ENCODE measurements at places on chromosomes 11 and 22.

DNA sequence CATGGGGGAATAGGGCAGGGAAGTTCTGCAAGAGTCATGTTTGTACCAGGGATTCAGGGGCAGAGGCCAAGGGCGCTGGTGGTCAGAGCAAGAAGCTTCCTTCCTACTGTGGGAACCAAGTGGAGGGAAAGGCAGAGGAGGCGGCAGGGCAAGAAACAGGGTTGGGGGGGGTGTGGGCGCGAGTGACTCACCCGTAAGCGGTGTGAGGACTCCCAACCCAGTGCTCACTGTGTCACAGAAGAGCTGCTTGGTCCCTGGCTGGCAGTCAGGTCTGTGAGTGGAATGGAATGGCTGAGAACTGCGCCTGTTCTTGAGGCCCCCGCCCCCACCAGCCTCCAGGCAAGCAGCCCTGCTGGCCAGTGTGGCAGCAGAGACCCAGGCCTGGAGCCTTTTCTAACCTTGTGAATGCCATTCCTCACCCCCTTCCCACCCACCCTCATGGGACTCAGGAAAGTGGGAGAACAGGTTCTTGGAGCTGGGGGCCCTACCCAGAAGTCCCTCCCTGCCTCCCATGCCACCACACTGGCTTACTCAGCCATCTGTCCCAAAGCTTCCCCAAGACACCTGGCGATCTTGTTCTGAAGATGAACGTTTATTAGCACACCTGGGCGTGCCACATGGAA, 4.7 kb downstream of the LRRC10B start:
- no peak for DNase-seq

DNA sequence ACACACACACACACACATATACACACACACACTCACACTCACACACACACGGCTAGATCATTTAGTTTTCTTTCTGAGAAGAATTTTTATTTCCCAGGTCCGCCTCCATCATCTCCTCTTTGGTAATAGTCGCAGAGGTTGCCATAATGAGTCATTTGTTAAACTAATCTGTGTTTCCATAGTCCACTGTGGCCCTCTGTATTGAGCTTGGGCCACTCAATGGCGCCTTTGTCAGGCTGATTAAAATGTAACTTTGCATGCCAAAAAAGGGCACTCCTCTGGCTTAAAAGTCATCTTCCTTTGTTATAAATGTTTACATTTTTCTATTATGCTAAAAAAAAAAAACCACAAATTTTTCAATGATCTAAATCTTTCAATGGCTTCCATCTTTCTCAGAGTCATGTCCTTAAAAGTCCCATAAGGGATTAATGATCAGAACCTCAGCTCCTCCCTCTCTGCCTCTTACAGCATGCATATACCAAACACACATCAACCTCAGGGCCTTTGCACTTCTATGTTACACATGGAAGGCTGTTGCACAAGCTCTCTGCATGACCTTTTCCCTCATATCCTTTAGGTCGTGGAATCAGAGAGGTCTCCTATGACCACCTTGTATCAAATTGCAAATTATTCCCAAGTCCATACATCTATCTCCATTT, 35.3 kb downstream of the EHF start:
- DNase-seq: no peak

- no peak for DNase-seq
Observed at GRCh38 chr11:9206496-9206895, 58.7 kb downstream of the DENND5A start.

DNA sequence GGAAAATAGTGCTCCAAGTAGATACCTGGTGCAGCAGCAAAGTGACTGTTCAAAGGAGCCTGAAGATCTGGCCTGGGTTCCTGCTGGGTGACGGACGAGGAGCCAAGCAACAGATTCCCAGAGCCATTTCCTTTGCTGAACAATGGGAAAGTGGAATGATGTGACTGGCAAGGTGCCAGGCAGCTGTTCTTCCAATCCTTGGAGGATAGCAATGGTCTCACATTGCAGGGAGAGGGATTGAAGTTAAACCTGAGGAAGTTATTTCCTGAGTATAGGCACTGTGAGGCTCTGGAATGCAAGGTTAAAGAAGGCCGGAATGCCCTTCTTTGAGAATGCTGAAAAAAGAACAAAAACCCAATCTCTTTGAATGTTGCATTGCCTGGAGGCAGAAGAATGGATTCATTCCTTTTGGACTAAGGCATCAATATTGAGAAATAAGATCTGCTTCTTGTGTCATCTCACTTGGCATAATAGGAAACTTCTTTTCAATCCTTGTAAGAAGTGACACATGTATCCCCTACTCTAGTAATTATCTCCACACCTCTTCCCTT, 223.8 kb downstream of the BLID start:
- DNase-seq: no peak
